KBM-7 (cell line): ENCODE measurements at places on chromosomes 2 and 18.

DNA sequence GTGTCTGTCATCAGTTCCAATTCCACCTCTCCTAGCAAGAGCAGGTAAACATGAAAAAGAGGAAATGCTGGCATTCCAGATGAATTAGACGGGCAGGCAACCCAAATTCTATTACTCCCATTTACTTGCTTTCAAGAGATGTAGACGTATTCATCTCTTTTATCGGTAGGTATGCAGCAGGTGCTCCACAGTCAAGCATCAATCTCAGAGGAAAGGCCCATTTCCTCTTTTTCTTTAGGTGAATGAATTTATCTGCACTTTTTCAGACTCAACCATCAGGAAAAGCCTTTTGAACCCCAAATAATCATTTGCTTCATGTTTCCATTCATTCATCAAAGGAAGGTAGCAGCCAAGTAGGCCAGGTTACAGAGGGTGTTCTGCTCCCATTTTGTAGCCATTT, 27.9 kb downstream of the DPYSL5 start:
- DNase-seq, result no peak

DNA sequence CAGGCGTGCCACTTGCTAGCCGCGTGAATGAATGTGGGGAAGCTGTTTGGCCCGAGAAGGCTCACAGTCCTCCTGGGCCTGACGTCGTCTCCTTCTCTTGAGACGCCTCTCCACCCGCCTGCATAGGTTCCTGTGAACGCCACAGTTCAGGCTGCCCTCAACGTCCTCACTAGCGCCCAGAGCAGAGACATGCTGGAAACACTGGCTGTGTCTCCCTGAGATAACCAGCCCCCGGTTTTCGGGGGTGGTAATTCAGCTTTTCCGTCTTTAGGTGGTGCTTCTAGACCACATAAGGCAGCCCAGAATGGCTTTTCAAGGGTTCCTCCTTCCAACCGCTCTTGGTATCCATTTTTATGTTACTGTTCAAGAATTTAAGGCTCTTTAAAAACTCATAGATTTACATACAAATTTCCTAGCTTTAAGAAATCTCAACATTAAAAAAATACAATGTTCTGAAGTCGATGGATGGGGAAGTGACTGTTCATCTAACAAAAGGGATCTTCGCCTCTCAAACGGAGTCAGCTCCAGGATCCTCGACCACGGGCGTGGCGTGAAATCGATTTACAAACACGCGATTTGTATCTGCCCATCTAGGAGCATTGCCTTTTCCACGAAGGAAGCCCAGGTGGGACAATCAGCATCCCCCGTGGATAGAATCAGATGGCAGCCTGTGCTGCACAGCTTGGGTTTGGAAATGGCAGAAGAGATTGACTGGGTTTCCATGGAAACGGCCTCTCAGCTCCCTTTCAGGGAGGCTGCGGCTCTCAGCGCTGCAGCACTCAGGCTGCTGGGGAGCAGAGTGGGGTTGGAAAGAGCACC, 110.6 kb upstream of the PXDN start:
- peak; percentile 8 for DNase-seq

GRCh38 chr18:11850821-11851145, 430 bp upstream of the CHMP1B start:
- no peak for DNase-seq

DNA sequence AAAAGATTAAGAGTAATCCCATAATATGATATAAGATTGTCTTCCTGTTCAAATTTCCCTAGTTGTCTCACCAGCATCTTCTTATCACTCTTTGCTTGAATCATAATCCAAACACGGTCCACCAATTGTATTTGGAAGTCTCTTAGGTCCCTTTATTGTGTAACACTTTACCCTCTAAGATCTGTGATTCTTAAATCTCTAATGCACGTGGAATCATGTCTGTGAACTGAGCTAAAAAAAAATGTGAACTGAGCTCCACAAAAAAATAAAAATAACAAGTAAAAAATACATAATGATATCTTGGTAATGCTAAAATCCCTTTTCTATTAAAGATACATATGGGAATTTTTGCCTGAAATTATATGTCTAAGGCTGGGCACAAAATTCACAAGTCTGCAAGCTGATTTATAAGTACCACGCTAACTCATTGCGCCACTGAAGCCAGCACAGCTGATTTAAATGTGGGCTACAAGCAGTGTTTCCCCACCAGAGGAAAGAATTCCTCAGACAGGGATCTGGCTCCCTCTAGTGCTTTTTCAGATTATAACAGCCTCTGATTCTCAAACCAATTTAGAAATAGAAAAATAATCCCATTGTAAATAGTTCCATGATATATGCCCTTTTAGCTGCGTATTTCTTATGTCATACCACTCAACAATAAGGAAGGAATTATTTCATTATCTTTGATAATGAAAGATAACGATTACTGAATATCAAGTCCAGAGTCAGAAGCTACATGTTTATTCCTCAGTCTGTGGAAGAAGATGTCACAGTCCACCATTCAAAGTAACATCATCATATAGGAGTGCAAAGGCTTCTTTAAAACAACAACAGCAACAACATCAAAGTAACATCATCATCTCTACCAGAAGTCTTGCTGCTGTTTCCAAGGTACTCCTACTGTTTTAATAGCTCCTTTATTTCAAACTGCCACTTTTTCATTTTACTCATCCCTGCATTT, 22.9 kb downstream of the RBM43 start:
- peak; percentile 77 for DNase-seq

DNA sequence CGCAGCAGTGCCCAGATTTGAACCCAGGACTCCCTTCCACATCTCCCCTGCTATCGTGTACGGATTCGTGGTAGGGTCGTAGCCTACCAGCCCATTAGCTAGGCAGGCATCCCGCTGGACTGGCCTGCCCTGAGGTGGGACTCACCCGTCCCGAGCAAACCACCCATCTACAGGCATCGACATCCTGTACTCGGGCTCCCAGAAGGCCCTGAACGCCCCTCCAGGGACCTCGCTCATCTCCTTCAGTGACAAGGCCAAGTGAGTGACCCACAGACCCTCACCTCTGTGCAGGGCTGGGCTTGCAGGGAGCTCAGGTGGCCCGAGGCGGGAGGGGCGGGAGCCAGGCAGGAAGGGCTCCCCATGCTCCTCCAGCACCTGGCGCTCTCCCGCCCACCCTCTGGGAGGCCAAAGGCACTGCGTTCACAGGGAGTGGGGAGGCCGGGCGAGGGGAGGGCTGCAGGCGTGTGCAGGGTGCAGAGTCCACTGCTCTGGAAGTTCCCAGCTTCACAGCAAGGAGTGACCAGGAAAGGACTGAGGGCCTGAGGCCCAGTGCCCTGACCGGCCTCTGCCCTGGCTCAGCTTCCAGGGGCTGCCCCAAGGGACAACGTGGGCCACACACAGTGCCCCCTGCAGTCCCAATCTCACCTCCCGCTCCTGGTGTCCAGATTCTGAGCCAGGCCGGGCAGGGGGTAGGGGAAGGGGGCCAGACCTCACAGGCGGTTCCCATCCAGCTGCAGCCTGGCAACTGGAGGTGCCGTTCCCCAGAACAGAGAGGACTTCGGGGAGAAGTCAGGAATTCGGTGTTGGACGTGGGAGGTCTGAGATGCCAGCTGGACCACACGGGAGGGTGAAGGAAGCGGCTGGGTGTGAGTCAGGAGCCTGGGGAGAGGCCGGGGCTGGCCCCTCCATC, 5.4 kb downstream of the AGXT start:
- DNase-seq, result no peak

DNA sequence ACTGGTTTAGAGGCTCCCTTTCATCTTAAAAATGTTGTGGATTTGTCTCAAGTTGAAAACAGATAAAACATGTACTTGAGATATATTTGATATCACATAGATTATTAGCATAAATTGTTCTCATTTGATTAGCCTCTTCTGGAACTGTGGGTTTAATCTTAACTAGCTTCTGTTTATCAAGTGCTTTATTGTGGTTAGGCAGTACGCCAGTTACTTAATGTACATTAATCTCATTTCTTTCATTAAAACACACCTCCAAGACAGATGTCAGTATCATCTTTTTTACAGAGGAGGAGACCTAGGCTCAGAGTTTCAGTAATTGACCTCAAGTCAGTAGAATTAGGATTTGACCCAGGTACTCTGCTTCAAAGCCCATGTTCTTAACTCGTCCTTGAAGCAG, 21.8 kb downstream of the SFTPB start:
- DNase-seq, result no peak

DNA sequence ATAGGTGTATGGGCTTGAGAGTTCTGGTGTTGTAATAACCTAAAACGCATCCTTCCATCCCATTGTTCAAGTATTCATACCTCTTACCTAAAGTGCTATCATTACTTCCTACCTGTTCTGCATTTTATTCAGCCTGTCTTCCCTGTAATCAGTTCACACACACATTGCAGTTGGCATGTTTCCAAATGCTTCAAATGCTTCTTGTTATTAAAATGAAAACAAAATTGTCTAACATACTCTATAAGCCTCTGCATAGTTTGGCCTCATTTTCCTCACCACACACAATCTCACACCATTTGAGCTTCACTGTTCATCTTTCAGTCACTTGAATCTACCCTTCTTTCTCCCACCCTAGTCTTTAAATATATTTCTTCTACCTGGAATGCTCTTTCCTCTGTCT, 1178.2 kb upstream of the NRXN1 start:
- DNase-seq, result no peak

- DNase-seq, result no peak
Observed at GRCh38 chr2:7077660-7078267, 160.6 kb downstream of the RNF144A start.

DNA sequence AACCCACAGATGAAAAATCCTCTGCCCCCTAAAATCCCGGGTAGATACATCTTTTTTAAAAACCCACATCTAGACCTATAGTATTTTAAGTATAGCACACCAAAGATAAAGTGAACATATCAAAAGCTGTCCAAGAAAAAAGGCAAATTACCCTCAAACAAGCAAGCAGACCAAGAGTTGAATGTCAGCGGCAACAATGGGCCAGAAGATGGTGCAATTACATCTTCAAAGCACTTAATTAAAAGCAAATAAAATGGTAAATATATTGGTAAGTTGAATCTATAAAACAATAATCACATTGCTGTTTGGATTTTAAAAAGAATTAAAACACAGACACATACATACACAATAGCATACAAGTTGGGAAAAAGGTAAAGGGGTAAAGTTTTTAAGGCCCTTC, 98.5 kb downstream of the MYOM1 start:
- no peak for DNase-seq

- no peak for DNase-seq
Observed at GRCh38 chr2:10566018-10566417, 117.9 kb upstream of the ODC1 start.

DNA sequence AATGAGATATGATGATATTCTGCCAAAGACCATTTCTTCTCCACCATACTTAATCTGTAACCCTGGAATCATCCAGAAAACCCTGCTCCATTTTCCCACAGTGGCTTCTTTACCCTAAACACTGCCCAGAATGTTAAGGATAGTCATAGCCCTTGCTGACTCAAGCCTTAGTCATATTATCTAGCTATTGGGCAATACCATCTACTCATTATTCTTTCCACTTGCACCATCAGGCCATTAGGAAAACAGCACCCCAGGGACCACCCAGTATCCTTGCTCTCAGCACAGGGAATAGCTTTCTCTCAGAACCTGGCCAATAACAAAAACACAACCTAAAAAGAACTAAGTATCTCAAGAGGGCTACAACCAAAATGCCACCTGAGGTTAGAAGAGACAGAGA, 445.7 kb upstream of the SLC14A2 start:
- DNase-seq, result no peak

GRCh38 chr2:13558368-13558767, 841.6 kb downstream of the TRIB2 start:
- no peak for DNase-seq

- no peak for DNase-seq
Observed at GRCh38 chr2:220962556-220962955, 609.5 kb downstream of the EPHA4 start.

- no peak for DNase-seq
Observed at GRCh38 chr18:79736230-79736629, 56.6 kb downstream of the CTDP1 start.

DNA sequence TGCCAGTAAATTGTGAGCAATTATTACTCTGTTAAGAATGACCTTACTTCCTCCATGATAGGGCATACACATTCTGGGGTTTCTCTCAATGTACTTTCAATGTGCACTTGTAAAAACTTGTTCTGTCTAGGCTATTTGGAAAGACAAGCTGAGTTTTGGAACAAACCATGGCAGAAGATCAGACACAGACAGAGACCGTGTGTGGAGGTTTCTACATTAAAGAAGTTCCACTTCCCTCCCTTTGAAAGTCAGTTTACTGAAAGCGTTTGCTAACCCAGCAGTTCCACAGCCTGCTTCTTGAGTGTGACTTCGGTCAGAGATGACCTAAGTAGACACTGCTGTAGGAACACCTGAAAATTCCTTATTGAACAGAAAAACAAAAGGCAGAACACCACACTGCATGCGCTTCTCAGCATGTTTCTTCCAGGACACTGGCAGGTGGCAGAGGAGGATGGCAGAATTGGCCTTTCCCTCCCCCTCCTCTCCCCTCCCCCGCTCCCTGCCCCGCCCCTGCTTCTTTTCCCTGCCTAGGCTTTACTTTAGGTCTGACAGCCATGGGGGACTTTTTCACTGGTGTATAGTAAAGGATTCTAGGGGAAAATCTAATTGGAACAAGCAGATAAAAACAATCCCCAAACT, 109.8 kb downstream of the NOL10 start:
- no peak for DNase-seq

- no peak for DNase-seq
Observed at GRCh38 chr2:191366199-191366598, 121.0 kb downstream of the MYO1B start.

DNA sequence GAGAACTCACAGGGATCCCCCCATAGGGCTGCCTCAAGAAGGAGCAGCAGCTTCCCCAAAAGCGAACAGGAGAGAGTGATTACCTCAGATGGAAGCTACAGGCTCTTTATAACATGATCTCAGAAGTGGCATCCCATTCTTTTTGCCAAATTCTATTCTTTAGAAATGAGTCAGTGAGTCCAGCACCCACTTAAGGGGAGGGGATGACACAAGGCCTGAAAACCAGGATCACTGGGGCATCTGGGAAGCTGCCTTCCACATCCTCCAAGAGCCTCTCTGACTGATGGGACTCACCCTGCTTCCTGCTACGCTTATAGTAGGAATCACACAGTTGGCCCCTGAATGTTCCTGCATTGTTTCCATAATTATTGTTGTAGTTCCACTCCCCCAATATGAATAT, 96.5 kb downstream of the MAPK4 start:
- no peak for DNase-seq

DNA sequence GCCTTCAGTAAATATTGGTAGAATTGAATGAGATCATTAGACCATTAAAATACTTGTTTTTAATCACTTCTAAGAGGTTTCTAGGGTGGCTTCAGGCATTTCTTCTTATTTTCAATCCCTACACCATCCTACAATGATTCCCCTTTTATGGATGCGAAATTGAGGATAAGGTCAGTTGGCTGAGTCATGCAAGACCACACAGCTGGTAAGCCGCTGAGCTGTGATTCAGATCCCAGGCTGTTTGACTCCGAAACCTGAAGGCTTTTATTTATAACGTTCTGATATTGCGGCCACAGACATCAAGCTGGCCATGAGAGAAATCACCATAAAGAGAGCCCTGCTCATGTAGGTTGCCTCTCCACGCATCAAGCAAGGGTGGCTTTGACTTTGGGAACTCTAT, 133.4 kb downstream of the VAPA start:
- no peak for DNase-seq
